Left ventricle myocardium inferior (tissue), 1 donor: ENCODE measurements at places on chromosomes 16 and 17. TPM values are rescaled to one million over a fixed set of nuclear protein-coding genes. Genes with fewer than 3 reads are reported as not detected.
A peak's percentile ranks its signal among the peaks of the same experiment; 100 is the strongest.

GRCh38 chr17:61411261-61412142, 11.9 kb downstream of the TBX2 start:
- H3K36me3 ChIP-seq = no peaks in the 10 kb centered on the region
- peaks cover 34% of the 10 kb centered on the region for H3K27me3 ChIP-seq
- H3K4me1 ChIP-seq = peaks cover 74% of the 10 kb centered on the region
- peak overlapping the region; percentile 77 for H3K4me3 ChIP-seq

DNA sequence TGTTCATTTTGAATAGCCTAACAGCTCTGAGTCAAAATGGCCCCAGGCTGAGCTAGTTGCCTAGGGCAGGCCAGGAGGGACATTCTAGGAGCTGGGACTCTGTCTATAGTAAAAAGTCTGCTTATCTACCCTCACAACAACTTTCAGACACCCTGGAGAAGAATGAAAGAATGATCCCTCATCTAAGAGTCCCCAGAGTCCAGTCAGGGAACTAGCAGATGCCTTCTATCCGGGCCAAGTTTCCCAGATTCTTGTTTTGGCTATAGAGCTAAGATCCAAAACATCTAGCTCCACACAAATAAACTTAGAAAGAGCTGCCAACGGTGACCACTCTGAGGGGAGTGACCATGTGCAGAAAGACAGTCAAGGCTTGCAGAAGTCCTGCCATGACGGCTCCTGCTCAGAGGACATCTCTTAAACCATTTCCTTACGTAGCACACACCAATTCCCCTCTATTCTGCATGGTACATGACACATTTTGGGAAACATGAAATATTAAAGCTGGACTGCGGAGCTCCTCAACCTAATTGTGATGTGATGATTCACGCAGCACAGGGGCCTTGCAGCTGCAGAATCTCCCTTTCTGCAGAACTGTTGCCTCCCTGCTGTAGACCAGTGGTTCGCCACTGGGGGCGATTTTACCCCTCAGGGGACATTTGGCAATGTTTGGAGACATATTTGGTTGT, 24.2 kb downstream of the FAM20A start:
- no peak overlapping the region for H3K4me3 ChIP-seq
- peak overlapping the region; percentile 65 for H3K27ac ChIP-seq
- H3K27me3 ChIP-seq = no peaks in the 10 kb centered on the region
- H3K36me3 ChIP-seq = no peaks in the 10 kb centered on the region

DNA sequence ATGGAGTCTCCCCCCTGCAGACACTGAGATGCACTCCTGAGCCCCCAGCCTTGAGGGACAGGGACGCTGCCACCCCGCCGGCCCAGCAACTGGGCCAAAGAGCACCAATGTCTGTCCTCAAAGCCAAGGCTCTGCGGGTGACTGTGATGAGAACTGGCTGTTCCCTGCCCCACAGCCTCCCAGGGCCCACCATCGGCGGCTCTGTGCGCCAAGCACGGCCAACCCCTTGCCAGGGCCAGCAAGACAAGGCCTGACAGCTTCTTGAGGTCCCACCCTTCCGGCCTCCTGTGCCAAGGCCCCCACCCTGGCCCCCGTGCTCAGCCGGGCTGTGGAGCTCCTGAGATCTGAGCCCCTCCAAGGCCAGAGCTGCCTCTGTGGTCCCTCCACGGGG, 34.2 kb upstream of the PABPN1L start:
- no peak for DNase-seq
- H3K4me3 ChIP-seq = no peak overlapping the region
- H3K36me3 ChIP-seq = peaks cover 39% of the 10 kb centered on the region
- peaks cover 23% of the 10 kb centered on the region for H3K4me1 ChIP-seq
- H3K27ac ChIP-seq = no peak overlapping the region
- no peaks in the 10 kb centered on the region for H3K27me3 ChIP-seq

DNA sequence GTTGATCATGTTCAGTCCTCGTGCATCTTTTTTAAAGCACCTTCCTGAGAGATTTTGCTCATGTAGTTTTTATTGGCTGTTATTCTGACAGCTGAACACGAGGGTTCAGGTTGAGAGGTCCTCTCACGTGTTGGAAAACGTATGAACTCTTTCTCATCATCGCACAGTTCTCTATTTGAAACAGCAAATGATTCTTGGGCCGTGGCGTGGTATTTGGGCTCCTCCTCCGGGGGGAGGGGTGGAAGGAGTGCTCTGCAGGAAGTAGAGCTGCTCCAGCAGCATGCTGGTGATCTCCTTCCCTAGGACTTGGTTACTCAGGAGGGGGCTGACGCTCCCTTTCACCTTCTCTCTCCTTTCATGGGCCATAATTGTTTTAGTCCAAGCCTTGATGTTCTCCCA, 70.4 kb downstream of the KSR1 start:
- no peaks in the 10 kb centered on the region for H3K27me3 ChIP-seq
- H3K27ac ChIP-seq = no peak overlapping the region
- no peaks in the 10 kb centered on the region for H3K36me3 ChIP-seq
- no peak overlapping the region for H3K4me3 ChIP-seq
- peak; percentile 41 for DNase-seq

The HAS3 gene
- total RNA-seq = 0.27 TPM
